ENCODE measurements at places on chromosomes 1 and 21.

DNA sequence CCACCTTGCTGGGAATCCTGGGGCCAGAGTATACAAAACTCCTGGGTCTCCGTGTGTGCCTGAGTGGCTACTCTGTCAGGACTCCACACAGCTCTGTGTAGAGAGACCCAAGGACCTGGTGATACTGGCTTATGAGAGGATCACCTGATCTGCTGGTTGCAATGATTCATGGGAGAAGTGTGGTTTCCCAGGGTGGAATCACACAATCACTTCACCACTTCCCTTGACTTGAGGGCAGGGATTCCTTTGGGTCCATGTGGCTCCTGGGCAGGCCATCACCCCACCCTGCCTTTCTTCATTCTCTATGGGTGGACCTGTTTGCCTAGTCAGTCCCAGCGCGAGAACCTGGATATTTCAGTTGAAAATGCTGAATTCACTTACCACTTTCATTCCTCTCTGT is 13.3 kb downstream of the PRSS38 start:
- no peak for DNase-seq

GRCh38 chr1:232207073-232207866 is 422.7 kb downstream of the SIPA1L2 start:
- DNase-seq: no peak

GRCh38 chr21:45103971-45104520 is 29.7 kb downstream of the ADARB1 start:
- DNase-seq: no peak

DNA sequence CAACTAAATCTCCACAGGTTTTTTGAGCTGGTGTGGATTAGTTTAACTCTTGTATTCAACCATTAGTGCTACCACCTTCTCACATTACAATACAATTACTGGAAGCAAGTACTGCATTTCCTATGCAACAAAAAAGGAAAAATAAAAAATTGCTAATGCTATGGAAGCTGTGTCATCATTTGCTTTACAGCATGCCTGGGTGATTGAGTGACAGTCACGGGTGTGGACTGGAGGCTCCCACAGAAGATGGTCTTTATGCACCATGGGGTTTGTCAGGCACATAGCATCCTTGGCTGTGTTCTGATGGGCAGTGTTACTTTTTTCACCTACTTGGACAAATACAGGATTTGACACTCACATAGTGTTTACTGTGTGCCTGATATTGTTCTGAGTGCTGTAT is 262.3 kb downstream of the TM2D1 start:
- DNase-seq: no peak

- DNase-seq: no peak
These were observed 60.5 kb downstream of the ERI3 start for GRCh38 chr1:44294588-44295007.

GRCh38 chr1:158329733-158330132 is 1.6 kb downstream of the CD1B start:
- no peak for DNase-seq

DNA sequence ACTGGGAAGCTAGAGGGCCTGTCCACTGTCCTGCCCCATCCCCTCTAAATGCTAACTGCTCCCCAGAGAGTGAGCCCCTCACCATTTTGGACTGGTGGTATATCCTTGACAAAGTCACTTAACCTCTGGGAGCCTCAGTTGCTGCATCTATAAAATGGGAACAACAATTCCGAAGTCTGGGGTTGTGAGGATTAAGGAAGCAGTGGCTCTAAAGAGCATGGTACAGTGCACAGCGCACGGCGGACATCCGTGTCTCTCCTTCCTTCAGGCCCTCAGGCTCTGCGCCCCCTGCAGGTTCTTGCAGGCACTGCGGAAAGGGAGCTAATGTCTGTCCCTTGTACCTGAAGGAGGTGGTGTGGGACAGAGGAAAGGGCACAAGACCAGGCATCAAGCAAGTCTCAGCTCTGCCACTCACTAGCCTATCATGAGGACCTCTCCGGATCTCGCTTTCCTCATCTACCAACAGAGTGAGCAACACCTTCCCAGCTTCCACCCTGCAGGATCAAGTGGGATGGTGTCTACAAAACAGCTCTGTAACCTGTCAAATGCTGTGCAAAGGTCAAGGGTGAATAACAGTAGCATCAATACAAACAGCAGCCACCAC is 20.1 kb downstream of the ECE1 start:
- DNase-seq: no peak

DNA sequence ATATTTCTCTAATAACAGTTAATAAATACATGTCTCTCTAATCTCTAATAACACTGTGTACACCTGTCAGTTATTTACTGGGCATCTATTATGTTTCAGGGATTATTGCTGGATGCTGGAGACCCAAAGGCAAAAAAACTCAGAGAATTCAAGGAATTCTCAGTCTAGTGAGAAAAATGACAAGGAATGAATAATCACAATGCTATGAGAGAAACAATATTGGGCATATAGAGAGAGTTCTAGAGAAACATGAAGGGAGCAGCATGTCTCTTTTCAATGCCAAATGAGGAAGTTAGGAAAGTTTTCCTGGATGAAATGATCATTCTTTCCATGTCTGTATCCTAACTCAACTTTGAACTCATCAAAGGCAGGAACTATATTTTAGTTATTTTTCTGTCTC is 82.8 kb downstream of the TNFSF18 start:
- DNase-seq: no peak

GRCh38 chr1:24317081-24317480 is 2.1 kb upstream of the GRHL3 start:
- no peak for DNase-seq

GRCh38 chr1:35190784-35191183 is 2.2 kb downstream of the SFPQ start:
- no peak for DNase-seq

DNA sequence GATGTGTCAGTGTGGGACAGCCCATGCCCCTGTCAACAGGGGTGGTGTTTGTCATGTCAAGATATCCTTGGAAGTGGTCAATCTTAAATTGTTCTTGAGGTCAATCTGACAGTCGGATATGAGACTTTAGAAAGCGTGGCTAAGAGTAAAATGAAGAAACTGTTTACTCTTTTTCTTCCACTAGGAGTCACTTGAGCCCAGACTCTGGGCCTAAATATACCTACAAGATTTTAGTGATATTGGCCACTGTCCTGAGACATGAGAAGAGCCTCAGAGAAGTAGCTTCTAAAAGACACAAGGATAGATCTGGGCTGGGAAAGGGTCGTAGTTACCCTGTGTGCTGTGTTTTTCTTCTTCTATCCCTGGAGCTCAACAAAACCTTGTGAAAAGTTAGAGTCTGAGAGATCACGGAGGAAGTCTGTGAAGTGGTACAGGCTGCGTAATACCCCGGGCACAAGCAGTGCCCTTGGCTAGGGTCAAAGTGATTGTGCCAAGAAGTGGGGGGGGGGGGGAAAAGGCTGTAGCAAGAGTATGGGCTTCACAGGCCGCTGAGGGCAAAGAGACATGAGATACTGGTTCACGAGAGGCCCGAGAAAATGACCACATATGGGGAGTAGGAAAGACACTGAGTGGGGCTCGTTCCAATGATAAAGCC is 355.2 kb upstream of the GREM2 start:
- no peak for DNase-seq

DNA sequence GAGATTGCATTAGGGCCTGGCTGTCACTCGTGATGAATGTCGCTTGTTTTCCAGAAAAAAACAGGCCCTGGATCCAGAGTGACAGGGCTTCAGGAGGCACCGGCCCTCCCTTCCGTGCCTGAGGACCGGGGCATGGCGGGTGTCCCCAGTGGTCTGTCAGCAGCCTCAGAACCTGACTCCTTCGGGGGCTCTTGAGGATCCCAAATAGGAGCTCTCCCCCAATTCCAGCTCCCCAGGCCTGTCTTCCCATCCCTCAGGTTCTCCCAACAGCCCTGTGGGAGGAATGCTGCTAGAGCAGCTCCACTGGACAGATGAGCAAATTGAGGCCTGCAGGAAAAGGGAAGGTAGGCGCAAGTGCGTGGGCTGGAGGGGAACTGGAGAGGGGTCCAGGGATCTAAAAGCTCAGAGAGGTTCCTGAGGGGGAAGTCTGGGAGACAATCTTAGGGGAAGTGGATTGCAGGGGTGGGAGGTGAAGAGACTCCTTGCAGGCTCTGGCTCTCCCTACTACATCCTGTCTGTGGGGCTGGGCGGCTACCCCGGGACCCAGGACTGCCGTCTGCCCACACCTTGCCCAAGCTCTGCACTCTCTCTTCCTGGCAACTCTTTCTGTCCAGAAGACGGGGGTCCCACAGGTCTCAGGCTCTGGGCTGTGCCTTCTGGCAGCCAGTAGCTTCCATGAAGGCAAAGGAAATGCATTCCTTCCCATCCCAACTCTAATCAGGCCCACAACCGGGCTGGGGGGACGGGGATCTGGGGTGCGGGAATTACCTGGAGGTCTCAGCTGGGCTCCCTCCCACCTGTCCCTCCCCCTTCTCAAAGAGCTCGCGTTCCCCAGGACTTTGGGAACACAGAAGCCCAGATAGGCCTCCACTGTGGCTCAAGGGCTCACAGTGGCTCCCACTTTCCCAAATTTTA is 105.7 kb upstream of the CASZ1 start:
- DNase-seq: no peak

DNA sequence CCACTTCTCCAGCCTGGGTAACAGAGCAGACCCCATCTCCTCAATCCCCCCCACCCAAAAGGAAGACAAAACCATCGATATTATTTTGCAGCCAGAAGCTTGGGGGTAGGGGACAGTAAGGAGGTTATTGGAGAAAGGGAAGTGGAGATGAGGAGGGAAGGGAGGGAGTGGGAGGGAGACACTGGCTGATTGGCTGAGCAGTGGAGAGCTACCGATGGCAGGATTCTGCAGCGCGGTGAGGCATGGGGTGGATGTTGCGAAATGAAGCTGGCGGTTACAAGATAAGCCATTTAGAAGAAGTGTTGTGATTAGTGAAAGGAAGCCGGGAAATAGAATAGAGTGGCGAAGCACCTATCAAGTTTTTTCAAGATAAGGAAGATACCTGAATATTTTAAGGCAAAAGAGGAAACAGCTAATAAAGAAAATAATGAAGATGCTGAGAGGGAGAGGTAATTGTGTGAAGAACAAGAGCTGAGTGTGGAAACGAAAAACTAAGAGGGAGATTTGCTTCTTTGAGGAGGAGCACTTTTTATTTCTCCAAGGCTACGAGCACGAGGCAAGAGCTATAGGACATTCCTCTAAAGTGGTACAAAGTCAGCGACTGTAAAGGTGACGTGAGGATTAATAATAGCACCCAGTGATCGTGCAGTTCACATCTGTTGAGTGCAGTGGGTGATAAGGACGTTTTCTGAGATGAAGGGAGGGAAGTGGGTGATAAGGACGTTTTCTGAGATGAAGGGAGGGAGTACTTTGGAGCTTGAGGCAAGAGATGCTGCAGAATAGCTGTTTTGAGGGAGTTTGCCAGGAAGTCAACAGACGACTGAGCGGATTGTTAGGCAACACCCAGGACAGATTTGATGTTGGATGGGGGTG is 103.2 kb upstream of the KIF26B start:
- DNase-seq: no peak

DNA sequence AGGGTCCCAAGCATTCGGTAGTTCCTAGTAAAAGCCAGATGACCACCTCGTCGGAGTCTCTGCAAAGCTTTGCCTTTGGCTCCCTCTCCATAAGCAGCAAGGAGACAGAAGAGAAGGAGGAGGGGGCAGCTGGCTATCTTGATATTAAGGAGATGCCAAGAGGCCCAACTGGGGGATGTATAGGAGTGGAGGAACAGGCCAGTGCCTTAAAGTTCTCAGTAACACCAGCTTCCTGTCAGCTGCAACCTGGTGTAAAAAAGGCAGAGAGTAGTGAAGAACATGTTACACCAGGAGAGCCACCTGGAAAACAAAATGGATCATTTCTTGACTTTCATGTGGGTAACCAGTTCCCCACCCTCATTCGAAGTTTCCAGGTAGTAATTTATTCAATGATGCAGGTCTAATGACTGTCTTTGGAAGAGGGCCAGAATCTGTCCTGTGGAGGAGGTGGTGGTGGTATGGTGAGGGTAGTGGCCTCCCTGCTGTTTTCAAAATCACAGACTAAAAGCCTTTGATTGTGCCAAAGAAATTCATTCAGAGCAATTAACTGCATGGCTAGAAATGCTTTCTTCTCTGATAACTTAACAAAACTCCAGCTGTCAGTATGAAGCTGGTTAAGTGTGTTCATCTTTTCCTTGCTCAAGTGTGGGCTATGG is 27.3 kb downstream of the TMEM200B start:
- DNase-seq: no peak

DNA sequence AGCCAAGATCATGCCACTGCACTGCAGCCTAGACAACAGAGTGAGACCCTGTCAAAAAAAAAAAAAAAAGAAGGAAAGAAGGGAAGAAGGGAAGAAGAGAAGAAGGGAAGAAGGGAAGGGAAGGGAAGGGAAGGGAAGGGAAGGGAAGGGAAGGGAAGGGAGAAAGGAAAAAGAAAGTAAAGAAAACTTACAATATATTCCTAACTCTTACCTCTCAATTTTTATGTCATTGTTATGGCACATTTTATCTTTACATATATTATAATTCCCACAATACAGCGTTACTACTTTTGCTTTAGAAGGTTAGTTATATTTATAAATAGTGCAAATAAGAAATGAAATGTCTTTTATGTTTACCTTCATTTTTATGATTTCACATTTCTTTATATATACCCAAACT is 358.7 kb downstream of the HHIPL2 start:
- no peak for DNase-seq

DNA sequence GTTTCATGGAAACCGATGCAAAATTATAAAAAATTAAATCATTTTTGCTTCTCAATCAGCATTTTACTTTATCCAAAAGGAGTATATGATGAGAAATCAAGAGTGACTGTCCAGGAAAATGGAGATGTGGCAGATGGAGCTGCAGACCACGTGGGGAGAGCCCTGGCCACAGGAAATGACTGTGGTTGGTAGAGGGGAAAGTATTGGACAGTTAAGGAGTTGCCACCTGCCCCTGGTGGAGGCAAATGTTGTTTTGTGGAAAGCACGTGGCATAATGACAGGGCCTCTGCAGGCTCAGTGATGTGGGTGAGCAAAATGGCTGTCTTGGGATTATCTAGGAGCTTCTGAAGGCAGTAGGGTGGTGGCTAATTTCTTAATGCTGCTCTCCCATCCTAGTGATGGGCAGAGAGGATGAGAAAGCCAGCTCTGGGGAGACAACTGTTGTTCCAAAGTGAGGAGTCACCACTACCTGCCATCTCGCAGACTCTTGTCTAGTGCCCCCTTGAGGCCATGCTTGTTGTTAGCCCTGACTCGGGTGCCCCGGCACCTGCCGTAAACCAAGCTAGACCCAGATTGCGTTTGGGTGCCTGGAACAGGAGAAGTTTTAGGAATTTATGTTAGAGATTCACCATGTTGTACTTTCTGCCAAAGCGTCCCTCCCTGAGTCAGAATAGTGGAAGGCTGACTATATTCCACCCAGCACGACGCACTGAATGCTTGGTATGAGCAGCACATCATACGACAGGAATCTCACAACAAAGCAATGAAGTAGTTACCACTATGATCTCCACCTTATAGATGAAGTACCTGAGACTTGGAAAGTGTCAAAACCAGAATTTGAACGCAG is 144.0 kb downstream of the ROR1 start:
- DNase-seq: no peak
